ENCODE measurements at places on chromosomes 6 and 20.

- DNase-seq = no peak
Measured at GRCh38 chr6:150598401-150598800, 1.3 kb upstream of the PLEKHG1 start.

GRCh38 chr6:136920216-136920615, 1.9 kb upstream of the SLC35D3 start:
- no peak for DNase-seq

DNA sequence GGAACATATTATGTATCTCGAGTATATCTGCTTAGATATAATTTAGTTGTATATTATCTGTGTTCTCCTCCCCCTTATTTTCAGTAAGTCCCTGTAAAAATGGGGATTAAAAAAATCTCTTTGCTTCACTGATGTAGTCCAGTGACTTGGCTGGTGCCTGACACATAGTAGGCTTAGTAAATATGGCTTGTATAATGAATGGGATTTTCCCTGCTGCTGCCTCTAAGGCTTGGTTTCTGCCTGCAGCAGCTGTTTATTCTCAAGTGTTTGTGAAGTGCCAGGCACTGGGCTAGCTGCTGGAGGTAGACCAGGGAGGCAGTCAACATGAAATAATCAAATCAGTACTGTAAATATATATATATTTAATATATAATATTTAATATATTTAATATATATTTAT, 1.6 kb upstream of the ZFP64 start:
- no peak for DNase-seq

DNA sequence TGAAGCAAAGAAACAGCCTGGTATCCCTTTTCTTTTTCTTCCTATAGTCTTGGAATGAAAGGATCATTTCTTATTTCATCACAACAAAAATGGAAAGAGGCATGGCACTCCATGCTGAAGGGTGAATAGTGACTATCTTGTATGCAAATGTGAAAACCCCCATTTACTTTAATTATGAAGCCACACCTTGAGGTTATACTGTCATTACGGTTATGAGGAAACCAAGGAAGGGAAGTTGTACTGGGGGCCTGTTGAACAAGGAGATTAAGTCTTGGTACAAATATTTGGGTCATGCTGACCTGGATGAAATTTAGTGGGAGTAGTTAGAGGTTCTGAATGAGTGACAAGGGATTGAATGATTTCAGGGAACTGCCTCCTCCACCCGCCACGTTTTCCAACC, 8.7 kb upstream of the STXBP5 start:
- no peak for DNase-seq

- DNase-seq = no peak
Measured at GRCh38 chr6:25404693-25405169, 125.6 kb downstream of the CARMIL1 start.

DNA sequence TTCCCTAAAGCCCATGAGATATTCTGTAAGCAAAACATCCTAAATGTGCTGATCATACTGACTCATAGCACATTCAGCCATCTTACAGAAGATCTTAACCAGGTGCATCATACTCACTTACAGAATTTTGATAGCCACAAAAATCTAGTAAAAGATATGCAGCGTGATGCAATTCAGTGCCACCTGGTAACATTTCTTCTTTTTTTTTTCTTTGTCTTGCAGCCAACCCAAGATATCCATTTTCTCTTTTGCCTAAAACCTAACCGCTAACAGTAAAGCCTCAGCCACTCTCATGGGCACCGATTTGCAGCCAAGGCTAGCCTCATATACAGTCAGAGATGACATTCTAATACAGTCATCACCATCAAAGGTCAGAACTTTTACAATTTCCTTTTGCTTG, 293.3 kb downstream of the HACE1 start:
- no peak for DNase-seq

DNA sequence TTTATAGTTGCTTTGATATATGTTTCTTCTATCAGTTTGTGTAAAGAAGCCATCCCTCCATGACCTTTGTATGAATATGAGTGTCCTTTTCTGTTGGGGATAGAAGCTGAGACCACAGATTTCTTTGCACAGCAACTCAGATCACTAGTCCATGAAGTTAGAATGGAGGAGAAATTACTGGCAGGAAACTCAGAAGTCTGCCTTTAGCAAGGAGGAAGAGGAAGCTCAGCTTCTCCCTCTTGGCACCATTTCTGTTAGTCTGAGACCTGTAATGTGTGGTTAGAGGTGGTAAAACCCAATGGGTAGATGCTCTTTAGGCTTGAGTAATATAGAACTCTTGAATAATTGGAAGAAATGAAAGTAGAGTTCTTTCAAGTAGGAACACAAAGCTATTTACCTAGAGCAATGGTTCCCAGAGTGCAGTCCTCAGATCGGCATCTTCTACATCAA, 995.3 kb upstream of the FLRT3 start:
- DNase-seq = no peak

DNA sequence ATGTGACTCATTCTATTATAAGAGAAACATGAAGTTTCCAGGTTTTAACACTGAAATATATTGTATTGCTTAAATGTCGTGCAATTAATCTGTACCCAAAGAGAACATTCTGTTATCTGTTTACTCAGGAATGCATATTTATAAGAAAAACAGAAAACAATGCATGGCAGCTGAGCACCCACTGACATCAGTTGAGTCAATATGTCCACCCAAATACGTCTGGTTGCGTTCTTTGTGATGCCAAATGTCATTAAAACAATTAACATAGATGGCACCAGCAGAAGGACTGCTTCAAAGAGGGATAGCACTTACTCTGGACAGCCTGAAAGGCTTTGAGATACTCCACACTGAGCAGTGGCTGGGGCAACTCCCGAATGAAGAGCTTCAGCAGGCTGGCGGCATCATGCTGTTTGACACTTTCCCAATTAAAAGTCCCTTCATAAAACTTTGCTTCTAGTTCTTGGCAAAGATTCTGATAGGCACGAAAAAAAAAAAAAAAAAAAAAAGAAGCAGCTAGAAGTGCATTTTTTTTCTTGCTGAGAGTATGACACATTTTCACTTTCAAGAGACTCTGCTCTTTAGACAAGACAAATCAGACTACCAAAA, 102.3 kb downstream of the ARHGAP18 start:
- no peak for DNase-seq

GRCh38 chr6:144690133-144690532, 405.0 kb downstream of the UTRN start:
- DNase-seq = no peak

- no peak for DNase-seq
Measured at GRCh38 chr6:11043961-11044711, at the start of gene ELOVL2. Gene ELOVL2, minus strand, starts transcription at chr6:11044305. Its CDS starts 75 bp downstream, at chr6:11044230.

DNA sequence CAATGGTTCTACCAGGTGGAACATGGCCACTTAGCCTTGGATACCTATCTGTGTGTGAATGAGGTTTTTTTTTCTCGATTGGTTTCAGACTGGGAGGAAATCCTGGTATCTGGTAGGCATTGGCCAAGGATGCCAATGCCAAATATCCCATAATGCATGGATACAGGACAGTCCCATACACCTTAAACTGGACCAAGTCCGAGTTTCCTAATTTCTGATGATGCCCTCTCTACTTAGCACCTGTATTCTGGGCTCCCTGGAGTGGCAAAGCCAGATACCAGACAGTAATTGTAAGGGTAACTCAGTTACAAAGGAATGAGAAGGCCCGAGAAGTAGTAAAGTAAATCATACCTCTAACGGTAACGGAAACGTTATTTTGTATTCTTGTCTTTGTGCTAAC, 17.9 kb downstream of the SNX5 start:
- DNase-seq = no peak

All from cerebellar cortex (tissue), 1 donor.